ENCODE measurements at places on chromosomes 7 and 10.

DNA sequence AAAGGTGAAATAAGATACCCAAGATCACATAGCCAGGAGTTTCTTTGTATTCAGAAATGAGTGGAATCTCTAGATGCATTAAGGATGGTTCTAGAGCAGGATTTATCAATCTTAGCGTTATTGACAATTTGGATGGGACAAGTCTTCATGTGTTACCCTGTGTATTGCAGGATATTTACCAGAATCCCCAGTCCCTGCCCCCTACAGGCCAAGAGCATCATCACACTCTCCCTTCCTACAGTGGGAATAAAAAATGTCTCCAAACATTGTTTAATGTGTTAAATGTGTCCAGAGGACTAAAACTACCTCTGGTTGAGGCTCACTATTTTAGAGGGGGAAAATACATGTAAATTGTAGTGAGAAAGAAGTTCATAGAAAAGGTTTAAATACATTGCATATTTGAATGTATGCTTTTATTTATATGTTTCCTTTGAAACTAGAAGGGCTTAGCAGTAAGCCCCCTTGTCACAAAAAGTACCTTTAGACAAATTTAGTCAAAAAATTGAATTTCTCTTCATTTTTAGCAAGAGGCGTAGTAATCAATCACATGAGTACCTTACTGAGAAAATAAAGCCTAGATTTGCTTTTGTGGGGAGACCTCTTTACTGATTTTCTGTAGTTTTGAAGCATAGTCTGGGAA is 141.2 kb downstream of the MLLT10 start:
- peak; percentile 37 for DNase-seq

- no peak for DNase-seq
Measured at GRCh38 chr7:98211676-98212531, 665 bp downstream of the BHLHA15 start.

GRCh38 chr7:28093623-28094232 is 86.9 kb downstream of the JAZF1 start:
- DNase-seq: peak; percentile 70

- DNase-seq: no peak
Measured at GRCh38 chr7:41163991-41164390, 538.9 kb downstream of the INHBA start.

GRCh38 chr7:2809903-2810625 is 34.0 kb downstream of the GNA12 start:
- no peak for DNase-seq

DNA sequence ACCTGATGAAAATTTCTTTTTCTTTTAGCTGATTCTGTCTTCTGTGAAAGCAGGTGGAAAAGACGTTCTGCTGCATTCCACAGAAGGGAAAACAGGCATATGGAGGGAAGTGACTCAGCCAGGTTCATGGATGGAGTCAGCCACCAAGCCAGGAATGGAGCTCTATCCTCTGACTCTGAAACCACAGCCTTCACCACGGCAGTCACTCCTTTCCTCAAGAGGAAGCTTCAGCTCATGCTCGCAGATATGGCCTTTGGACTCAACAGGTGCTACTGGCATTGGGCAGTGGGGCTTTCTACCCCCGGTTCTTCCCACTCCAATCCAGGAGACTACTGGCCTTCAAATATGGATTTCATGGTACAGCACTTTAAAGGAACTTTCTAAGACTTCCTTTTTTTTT is 11.5 kb upstream of the PLAU start:
- no peak for DNase-seq

- DNase-seq: no peak
Measured at GRCh38 chr10:33794460-33794859, 460.0 kb upstream of the NRP1 start.

DNA sequence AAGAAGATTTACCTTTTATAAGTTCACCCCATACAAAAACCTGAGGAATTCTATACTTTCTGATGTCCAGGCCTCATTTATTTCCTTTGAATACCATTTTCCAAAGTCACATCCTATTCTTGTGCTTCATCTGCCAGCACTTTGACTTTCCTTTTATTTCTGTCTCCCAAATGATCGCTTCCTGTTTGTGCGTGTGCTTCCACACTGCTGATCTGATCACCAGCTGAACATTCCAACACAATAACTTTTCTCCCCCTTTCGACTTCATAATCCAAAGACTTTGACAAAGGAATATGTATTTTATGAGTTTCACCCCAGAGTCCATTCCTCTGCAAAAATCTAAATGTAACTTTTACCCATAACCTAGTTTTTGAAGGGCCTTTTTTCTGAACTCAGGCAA is 3.1 kb downstream of the ELAPOR2 start:
- no peak for DNase-seq
